NCI-H1436 (cell line): ENCODE measurements at places on chromosomes 2 and 18.
A peak's percentile ranks its signal among the peaks of the same experiment; 100 is the strongest.

DNA sequence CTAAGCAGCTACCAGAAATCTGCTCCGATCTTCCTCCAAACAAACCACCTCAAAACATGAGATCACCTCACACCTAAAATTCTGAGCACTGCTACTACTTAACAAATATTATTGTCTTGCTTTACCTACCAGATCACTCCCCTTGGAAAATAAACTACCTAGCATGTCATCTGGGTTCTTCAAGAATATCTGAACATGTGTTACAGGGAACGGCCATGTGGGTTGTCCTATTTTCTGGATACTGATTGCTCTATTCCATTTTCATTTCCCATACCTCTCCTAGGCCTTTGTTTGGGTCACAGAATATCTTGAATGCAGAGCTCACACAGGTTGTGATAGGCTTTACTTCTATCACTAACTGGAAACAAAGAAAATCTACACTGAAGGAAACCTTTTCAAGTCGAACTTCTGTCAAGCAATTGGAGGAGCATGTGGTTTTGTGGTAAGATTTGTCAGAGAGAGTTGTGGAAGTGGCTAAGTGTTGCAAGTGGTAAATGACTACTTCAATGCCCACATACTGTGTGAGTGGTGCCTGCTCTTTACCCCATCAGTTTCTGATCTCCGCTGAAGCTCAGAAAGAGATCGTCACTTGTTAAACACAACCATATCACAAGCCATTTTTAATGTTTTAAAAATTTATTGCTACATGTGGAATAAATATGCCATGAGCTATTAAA, 739.1 kb upstream of the ZEB2 start:
- DNase-seq, result no peak

- DNase-seq, result no peak
These were observed 7.1 kb downstream of the ADCY3 start for GRCh38 chr2:24912986-24913385.

DNA sequence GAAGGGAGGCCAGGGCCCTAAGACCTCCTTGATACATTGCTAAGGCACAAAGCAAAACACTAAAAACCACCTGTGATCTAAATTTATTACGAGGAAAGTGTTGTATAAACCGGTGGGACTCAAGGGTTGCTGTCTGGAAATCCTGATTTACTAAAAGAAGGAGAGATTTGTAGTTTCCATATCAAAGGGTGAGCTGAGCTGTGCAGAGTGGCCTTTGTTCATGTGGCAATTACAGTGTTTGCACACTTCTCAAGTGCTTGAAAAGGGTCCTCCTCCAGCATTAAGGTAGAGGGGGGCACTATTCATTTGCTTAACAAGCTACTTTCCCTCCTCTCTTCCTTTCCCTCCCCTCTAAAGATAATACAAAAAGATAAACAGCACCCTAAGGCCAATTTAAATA, 30.5 kb upstream of the ITGA4 start:
- DNase-seq, result peak; percentile 89

DNA sequence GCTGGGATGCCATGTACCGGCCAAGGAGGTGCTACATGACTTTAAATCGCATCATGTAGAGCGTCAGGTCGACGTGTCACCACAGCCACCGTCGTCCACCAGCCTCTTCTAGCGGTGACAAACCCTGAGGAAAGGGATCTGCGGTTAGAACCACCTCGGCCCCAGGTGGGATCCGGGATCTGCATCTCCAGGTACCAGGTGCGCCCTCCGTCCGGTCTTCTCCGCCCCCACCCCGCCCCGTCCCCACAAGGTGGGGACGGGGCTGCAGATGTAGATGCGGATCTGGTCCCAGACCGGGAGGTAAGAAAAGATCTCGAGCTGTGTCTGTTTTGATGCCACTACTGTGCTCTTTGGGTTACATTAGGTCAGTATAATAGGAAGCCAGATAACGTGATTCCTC, 38.4 kb downstream of the C1D start:
- no peak for DNase-seq

- no peak for DNase-seq
These were observed 814.6 kb downstream of the SLC4A3 start for GRCh38 chr2:220442012-220442411.

GRCh38 chr2:172100935-172101820, 1.5 kb downstream of the DLX2 start:
- DNase-seq, result no peak

GRCh38 chr18:376311-376710, 108.5 kb upstream of the THOC1 start:
- DNase-seq, result no peak

- DNase-seq, result no peak
These were observed 62.3 kb upstream of the C2orf15 start for GRCh38 chr2:99079226-99079625.

DNA sequence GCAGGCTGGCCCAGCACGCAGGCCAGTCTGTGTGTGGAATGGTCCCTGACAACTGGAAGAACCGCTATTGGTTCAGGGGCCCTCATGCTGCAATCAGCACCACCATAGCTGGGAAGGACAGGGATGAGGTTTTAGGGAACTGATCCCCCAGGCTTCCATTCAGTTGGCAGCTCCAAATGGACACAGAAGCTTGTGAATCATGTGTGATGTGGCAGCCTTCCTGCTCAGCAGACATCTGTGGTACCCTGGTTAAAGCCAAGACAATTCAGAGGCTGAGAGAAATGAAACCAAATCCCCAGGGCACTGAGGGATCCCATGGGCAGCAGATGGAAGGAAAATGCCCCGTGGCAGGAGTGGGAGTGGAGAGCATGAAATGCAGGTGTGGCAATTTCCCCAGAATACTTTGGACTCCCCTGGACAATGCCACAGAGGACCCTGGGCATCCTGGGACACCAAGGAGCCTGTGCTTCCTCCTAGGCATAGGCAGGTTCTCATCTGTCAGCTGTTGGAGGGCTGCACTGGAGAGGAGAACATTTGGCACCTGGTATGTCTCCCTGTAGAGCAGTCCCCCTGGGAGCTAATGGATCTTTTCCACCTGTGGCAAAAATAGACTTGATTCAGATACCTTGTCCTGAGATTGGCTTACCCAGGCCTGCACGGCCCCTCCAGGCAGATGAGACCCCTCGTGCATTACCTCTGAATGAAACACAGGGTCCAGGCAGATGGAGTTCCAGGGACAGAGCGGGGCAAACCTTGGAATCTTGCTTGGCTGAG, 162.2 kb upstream of the BCL2L11 start:
- no peak for DNase-seq

DNA sequence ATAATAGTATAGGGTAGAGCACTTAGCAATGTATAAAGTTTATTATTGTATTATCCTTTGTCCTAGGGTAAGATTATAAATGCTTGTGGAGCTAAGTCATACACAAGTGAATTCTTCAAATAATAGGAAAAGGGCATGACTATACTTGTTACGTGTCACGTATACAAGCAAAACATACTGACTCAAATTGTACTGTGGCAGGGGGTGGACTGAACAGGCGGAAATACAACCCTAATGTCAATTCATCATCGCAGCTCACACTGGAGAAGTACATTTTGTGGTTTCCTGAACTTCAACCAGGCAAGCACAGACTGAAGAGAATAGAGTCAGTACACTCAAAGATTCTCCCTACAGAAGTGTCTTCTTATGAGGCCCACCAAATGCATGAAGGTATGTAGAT, 201.0 kb downstream of the MBD2 start:
- DNase-seq, result no peak

DNA sequence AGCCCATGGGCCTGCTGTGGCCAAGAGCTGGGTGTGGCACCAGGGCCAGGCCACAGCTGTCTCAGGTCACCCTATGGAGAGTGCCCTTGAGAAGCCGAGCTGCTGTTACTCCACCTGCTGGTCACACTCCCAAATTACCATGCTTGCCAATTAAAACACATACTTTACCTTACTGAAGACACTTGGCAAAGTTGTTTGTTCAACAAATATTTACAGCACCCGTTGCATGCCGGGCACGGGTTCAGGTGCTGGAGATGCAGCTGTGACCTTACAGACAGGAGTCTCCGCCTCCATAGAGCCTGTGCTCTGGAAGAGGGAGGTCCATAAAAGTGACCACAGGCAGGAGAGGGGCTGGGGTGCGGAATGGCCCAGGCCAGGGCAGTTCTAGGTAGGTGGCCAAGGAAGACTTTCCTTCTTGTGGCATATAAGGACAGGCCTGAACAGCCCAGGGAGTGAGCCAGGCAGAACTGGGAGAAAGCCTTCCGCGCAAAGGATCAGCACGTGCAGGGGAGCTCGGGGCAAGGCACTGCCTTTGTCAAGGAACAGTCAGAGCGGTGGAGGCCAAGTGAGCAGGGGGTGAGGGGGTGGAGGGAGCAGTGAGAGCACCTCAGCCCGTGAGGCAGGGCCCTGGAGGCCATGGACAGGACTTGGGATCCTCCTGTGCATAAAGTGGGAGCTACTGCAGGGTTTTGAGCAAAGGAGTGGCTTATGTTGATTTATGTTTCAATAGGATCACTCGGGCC, 23.6 kb upstream of the RBM44 start:
- DNase-seq, result peak; percentile 17

DNA sequence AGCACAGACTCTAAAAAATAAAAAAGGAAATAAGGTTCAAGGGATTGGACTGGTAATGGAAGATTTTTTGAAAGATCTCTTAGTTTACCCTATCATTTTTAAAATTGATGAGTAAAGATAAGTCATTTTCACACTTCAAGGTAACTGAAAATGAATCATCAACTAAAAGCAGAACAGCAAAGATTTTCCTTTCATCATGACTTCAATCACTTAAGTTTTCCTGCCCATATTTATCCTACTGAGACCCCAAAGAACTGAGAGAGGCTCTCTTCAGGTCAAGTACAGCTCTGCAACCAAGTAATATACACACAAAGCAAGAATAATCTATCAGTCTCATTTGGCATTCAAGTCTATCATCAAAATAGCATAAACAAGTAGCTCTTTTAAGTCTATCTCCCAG, 540.7 kb downstream of the METTL4 start:
- DNase-seq, result no peak

GRCh38 chr18:5939801-5940667, 44.7 kb upstream of the TMEM200C start:
- no peak for DNase-seq

DNA sequence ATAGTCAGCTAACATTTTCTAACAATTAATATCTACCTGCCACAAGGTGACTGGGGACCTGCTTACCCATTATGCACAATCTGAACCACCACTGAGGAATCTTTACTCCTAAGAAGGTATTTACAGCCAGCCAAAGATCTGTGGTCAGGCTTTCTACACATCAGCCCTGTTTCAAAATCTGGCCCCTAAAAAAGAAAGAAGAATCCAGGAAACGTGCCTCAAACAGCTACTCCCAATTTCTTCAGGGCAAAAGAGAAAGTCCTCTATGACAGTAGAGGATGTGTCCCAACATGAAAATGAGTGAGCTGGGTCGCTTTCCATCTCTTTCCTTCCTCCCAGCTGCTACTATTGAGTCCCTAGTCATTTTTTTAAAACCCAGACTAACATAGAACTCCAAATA, 79.5 kb downstream of the EPB41L3 start:
- no peak for DNase-seq

- peak; percentile 12 for DNase-seq
These were observed 34.0 kb upstream of the SESTD1 start for GRCh38 chr2:179298666-179299065.

- no peak for DNase-seq
These were observed 419.3 kb upstream of the TNP1 start for GRCh38 chr2:217279140-217279539.

DNA sequence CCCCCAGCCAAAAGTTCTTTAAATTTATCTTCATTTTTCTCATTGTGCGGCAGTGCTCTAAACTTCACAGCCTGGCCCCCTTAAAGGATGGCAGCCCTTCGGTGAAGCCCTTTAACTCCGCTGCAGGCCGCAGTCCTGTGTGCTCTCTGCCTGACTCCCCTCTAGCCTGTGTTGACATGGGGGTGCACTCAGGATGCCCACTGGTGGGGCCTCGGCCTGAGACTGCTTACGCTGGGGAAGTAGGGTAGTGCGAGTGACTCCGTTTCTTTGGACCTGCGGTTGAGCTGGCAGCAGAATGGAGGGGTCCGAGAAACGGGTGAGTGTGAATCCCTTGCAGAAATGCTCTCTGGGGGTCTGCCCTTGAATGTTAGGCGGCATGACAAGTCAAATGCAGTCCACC, 5.6 kb downstream of the RAB12 start:
- no peak for DNase-seq

DNA sequence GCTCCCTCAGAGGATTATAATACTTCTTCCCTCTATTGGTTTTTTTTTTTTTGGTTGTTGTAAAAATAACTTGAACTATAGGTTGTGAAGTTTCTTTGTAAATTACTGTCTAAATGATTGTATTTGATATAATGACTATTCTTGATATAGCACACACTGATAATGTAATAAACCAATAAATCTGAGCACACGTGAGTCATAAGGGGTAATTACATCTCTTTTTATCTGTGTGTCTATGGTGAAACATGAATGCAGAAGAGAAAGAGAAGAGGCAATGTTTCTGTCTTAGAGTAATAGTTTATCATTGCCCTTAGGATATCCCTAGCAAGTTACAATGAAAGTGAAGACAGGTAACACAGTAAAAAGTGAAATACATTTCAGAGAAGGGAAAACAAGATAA, 64.1 kb upstream of the RAPGEF4 start:
- DNase-seq, result no peak

GRCh38 chr18:46344416-46345180, 240.4 kb downstream of the HAUS1 start:
- DNase-seq, result no peak

DNA sequence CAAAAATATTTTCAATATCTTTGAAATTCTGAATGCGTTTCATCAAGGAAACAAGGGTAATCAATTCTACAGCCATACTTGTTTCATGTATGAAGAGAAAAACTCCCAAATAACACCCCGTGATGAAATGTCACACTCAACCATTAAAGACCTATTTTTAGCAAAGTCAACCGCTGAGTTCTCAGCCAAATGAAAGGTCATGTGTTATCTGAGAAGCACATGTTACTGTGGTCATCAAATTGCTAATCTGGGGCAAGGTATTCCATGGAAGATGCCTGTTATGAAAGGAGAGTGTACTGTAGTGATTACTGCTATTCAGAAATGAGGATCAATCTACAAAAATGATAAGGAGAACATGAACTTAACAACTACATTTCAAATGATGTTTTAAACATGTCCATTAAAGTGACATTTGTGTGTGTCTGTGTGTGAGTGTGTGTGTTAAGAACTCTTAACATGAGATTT, 126.7 kb downstream of the BCL2 start:
- no peak for DNase-seq

GRCh38 chr2:119260646-119261492, 37.2 kb downstream of the STEAP3 start:
- DNase-seq, result no peak
